Activated CD8-positive, alpha-beta memory T cell treated with anti-CD3 and anti-CD28 coated beads for 1 hour (primary cell): ENCODE measurements at places on chromosomes 2 and 18.

DNA sequence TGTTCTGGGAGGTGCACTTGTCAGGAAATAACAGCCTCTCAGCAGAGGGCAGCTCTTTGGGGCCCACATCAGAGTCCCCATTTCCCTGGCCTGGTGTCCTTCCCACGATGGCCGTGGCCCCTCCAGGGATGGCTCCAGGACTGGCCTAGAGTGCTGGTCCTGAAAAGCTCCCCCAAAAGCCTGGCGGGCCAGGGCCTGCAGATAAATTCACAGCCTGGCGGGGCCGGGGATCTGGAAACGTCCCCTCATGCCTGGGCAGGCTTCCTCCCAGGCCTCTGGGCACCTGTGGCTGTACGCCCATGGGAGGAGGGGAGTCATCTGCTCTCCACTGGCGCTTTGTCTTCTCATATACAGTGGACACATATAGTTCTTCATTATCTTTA lies 52.6 kb upstream of the HS6ST1 start:
- no peak for DNase-seq

GRCh38 chr18:55856229-55856628 lies 268.2 kb upstream of the TCF4 start:
- DNase-seq: no peak

- no peak for DNase-seq
Observed at GRCh38 chr2:122163617-122164016, 408.2 kb downstream of the TSN start.

DNA sequence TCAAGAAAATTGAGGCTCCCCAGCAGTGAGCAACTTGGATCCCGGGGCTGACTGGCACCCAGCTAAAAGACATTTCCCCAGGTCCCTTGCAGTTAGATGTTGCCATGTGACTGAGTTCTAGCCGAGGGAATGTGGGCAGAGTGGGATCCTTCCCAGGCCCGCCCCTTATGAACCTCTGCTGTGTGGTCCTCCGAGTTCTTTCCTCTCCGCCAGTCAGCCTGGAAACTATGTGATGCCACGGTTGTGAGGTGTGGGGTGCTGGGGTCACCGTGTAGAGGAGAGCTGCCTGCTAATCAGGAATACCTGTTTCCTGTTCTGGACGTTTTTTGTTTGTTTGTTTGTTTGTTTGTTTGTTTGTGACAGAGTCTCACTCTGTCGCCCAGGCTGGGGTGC lies 45.5 kb downstream of the TMEM37 start:
- DNase-seq: no peak

- DNase-seq: no peak
Observed at GRCh38 chr2:237650455-237650850, 23.1 kb downstream of the LRRFIP1 start.

DNA sequence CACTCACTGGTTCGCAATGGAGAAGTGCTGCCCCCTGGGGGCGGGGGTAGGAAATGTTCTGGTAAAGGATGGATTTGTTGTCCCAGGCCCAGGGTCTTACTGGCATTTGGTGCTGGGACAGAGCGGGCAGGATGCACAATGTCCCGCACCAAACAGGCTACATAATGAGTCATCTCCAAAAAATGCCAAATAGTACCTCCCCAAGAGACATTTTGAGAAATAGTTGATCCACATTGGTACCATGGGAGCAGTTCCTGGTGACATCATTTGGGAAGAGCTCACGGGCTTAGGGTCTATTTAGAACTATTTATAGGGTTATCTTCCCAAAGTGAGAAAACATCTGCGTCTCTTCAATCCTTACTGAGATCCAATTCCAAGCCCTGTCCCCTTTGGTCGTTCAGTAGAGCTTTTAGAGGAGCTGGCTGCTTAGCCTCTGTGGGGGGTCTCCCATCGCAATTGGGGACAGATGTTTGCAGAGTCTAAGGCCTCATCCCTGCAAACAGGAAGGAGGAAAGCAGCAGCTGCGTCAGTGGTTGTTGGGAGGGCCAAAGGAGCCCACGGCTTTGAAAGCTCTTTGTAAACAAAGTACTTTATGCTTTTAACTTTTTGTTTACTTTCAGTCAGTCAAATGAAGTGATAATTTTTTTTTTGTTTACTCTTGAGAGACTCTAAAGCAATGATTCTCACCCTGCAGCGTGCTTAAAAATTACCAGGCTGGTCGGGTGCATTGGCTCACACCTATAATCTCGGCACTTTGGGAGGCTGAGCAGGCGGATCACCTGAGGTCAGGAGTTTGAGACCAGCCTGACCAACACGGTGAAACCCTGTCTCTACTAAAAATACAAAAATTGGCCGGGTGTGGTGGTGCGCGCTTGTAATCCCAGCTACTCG lies 49.3 kb downstream of the GREB1 start:
- peak; percentile 39 for DNase-seq

- no peak for DNase-seq
Observed at GRCh38 chr18:36035253-36035652, 32.1 kb downstream of the RPRD1A start.

GRCh38 chr2:18662689-18663088 lies 73.3 kb upstream of the NT5C1B start:
- DNase-seq: no peak

- no peak for DNase-seq
Observed at GRCh38 chr2:209805351-209805750, 33.7 kb downstream of the UNC80 start.

GRCh38 chr2:110116033-110116710 lies 550 bp upstream of the MALL start:
- no peak for DNase-seq

GRCh38 chr18:13548966-13549879 lies 177.1 kb downstream of the FAM210A start:
- DNase-seq: no peak

DNA sequence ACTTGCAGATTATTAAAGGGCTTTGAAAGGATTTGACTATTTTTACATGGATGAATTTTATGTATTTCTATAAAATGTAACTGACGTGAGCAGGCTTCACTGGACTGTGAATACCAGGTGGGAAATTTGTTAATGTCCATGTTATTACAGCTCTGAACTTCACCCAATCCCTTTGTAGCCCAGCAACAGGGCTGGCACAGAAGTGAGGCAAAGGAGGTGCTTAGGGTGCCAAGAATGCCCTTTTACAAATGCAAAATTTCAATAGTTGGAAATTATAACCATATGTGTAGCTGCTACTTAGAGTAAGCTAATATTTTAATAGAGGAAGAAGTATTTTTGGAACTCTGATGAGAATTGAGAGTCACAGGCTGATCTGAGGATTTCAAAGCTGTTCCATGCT lies 53.7 kb upstream of the FAM98A start:
- DNase-seq: no peak

DNA sequence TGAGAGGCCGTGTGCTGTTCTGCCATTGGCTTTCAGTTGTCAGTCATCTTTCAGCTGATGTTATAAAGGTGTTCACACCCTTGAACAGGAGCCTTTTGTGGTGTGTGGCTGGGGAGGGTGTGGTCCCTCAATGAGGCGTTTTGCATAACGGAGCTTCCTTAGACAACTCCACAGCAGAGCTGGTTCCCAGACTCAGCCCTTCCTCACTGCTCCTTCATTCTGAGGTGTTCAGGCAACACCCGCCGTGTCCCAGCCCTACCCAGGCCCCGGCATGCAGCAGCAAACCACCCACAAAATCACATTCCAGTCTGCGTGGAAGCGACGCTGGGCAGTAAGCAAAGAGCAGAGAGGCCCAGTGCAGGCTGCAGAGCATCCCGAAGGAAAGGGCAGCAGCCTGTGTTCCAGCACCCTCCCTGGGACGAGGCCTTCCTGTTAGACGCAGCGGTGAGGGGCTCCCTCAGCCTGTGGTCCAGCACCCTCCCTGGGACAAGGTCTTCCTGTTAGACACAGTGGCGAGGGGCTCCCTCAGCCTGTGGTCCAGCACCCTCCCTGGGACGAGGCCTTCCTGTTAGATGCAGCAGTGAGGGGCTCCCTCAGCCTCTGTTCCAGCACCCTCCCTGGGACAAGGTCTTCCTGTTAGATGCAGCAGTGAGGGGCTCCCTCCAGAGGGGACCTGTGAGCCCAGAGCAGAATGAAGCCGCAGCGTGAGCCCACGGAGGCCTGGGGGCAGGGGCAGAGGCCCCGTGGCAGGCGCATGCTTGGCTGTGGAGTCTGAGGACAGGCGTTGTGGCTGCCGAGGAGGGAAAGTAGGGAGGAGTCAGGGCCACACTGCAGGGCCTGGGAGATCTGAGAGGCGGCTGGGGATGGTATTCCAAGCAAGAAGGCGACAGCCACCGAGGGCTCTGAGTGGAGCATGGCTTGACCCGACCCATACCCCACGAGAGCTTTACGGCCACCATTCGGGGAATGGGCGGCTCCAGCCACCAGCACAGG lies 201.8 kb upstream of the HDAC4 start:
- DNase-seq: no peak

DNA sequence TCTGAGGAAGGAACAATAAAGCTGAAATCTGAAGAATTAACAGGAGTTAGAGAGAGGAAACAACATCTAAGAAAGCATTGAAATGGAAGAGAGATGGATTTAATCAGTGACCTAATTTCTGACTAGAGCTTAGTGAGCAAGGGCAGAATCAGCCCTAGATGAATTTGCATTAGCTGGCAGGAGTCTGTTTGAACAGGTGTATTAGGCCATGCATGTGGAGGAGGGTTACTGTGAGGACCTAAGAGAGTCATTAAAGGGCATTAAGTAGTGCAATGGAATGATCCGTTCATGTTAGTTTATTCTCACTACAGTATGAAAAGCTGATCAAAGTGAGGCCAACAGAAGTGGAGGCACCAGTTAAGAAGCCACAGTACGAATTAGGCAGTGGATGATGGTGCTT lies 285.3 kb downstream of the GRB14 start:
- DNase-seq: no peak

DNA sequence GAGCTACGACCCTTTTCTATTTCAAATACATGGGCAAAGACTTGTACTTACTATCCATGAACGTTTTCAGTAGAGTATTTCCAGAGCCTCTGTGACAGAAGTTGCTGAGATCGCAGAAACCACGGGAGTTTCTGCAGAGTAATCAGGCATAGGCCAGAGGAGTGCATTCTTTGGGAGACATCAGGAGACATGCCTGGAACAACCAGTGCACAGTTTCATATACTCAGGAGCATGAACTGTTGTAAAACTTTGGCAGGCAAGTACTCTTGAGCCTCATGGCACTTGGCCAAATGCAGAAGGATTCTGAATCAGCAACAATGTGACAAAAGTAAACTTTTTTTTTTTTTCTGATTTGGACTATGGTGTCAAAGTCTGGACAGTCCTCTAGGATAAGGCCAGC lies 307.1 kb downstream of the GRB14 start:
- DNase-seq: no peak

DNA sequence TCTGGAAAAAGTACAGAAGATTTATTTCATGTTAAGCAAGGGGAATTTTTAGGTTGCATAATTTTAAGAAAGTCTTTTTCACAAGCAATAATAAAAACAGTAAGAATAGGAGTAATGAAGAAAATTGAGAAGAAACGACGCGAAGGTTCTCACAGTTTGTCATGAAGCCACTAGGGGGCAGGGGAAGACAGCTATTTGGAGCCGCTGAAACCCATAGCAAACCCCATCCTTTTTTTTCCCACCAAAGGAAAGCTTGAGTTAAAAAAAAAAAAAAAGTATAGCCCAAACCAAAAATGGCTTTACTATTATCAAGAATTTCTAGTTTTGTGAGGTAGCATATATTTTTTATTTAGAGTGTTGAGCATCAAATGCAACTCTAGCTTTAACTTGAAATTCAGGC lies 300.9 kb downstream of the PHLPP1 start:
- DNase-seq: peak; percentile 19

GRCh38 chr2:40281021-40281940 lies 170.6 kb downstream of the SLC8A1 start:
- no peak for DNase-seq

DNA sequence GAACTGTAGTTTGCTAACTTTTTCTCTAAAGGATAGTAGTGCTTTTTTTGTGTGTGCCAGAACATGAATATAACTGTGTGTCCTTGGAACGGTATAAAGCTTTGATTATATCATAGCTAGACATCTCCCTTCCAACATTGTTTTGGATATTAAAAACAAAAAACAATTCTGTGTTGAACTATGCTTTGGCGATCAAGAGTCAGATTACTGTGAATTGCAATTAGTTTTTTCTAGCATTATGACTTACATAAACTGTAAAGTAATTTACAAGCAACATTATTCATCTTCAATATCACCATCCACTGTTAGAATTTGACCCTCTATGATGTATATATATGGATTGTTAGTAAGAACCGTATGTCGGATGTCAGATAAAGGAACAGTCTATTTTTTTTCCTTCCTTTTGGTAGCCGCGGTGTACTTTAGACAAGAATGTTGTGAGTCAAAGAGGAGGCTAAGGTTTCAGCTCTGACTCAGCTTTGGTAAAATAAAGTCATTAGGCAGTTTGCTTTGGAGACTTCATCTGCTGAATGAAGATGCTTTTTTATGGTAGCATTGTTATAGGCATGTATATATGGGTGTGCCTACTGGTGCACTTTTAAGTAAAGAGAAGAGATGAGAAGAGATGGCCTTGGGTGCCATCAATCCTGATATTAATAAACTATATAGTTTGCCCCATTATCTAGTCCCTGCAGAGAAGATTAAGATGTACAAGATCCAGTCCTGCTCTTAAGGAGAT lies 76.4 kb downstream of the LTBP1 start:
- DNase-seq: no peak

- DNase-seq: no peak
Observed at GRCh38 chr2:231461516-231461971, 2.7 kb downstream of the NCL start.

GRCh38 chr2:230537531-230537976 lies 121.6 kb downstream of the SP100 start:
- no peak for DNase-seq
